ENCODE measurements at places on chromosomes 1 and 21.

DNA sequence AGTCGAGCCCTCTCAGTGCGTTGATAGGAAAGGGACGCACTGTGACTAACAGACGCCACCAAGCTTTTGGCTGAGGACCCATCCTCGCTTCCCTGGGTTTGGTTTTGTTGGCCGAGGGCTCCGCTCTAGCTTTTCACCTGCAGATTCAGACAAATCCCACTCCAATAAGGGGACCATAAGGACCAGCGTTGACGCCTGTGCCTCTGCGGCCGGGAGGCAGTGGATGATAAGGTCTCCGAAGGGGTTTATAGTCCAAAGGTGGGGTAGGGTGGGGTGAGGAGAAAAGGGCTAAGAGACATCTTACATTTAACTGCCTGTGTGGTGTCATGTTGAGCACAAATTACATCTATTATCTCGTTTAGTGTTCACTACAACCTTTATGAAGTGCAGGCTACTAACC lies 760 bp downstream of the PEX14 start:
- DNase-seq, result no peak

DNA sequence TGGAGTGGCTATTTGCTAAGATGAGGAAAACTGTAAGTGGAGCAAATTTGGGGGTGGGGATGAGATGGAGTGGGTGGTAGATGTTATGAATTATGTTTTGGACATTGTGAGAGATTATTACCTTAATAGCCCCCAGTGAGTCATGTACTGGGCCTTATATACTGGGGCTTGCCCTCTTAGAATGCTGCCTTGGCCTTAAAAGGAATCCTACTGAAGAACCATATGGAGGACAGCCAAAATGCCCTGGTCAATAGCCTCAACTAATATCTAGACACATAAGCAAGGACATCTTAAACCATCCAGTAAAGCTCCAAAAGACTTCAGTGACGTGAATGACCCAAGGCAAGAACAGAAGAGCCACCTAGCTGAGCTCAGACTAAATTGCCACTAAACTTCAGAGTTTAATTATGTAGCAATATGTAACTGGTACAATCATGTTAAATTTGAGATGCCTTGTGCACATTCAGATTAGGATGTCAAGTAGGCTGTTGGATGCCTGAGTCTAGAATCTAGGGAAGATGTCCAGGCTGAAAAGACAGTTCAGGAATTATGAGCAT lies 13.9 kb upstream of the IGSF3 start:
- no peak for DNase-seq

DNA sequence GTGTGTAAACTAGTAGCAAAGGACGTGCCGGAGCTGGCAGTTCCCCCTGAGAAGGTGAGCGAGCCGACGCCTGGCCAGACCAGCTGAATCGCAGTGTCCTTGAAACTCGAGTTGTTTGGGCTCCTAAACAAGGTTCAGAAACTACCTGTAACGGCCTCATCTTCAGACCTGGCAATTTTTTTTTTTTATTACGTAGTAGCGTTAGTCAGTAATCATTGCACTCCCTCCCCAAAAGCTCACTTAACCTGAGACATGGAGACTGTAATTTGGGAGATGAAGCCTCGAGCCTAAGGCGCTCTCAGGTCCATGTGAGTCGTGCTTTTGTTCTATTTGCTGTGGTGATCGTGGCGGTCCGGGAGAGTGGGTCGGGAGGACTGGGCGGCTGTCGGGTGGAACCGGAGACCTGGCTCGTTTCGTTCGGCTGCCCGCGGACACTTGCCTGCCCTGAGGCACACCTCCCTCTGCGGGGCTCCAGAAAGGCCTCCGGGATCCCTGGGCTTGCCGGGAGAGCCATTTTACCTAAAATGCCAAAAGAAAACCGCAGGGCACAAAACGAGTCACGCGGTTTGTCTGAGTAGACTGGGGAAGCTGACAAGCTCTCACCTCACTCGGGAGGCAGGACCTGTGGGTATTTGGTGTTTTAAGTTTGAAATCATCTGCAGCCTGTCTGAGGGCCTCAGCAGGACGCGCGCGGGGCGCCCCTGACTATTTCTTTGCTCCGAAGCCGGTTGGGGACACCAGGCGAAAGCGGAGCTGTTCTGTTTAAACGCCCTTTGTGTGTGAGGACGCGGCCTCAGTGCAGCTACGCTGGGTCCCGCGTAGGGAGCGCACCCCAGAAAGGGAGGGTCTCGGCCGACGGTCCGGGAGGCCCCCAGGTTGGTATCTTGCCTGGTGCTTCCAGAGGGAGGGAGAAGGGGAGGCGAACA lies 722 bp downstream of the LHX8 start:
- no peak for DNase-seq

DNA sequence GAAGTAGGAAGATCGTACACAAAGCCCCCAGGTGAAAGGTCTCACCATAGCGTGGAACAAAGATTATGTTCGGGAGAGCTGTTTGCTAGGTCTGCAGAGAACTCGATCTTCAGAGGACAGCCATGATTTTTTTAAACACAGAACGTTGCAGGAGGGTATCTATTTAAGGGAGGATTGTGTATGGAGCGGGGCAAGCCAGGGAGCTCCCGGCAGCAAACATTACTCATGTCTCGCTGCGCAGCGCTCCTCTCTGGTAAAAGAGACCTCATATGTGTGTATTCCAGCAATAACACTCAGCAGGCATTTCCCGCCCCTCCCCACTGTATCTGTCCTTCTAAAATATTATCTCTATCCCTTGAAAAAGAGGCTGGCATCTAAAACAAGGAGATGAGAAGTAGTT lies 2.7 kb downstream of the GLIS1 start:
- DNase-seq, result no peak

- no peak for DNase-seq
These were observed 39.7 kb downstream of the TTC13 start for GRCh38 chr1:230938924-230939368.

DNA sequence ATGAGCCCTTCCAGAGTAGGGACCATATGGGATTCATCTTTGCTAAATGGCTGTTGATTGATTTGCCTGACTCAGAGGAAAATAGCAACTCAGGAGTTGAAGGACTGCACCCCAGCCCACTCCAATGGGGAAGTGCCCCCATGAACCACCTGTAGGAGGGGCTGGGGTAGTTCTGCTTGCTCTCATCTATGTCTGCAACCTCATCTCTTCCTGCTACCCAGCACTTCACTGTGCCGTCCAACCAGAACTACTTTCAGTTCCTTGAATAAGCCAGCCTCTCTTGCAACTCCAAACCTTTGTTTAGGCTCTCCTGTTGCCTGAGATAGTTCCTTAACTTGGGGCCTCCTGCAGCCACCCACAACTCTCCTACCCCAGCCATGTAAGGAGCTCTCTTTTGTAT lies 26.6 kb downstream of the BEND5 start:
- no peak for DNase-seq

DNA sequence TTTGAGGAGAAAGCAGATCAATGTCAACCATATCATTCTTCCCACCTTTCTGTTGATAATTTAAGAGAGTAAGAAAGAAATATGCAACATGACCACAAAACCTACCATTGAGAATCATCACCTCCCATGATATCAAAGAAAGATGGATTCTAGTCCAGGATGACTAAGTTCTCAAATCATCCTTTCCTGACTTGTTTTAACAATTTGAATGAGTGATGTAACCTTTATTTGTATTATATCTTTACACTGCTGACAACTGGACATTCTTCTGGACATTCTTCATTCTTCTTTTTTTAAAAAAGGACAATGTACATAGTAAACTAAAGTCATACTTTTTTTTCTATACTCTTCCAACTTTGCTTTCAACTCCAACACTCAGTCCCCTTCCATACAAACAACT lies 9.5 kb downstream of the PSMB4 start:
- no peak for DNase-seq

DNA sequence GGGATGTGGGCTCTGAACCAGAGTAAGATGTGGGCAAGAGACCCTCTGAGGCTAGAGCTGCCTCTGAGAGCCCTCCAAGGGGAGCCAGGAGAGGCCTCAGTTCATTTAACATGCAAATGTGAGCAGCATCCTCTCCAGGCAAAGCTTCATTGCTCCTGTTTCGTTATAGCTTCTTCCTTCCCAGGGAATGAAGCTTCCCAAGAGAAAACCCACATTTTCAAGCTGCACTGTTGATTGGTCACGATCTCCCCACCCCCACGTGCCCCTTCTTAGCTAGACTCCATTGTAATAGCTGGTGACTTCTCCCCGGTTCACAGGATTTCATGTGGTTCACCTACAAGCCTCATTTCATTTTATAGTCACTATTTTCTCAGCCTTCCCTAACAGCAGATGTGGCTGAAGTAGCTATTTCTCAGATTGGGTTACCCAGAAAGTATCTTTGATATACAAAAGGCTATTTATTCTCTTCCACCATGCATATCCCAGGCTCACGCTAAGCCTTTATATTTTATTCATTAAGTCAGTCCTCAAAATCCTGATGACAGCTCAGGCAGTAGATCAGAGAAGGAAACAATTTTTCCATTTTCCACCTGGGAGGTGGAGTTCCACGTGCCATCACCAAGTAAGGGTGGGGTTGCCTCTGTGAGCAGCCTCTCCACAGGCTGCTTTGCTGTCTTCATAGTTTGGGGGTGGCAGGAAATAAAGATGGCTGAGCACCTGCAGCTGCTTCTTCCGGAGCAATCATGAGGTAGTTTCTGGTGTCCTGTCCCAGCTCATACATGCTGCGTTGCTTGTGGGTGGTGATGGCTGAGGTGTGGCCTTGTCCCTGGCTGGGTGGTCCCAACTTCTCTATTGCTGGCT lies 178.3 kb upstream of the RAB4A start:
- DNase-seq, result no peak

GRCh38 chr1:56627019-56627635 lies 18.0 kb upstream of the PRKAA2 start:
- DNase-seq, result no peak

DNA sequence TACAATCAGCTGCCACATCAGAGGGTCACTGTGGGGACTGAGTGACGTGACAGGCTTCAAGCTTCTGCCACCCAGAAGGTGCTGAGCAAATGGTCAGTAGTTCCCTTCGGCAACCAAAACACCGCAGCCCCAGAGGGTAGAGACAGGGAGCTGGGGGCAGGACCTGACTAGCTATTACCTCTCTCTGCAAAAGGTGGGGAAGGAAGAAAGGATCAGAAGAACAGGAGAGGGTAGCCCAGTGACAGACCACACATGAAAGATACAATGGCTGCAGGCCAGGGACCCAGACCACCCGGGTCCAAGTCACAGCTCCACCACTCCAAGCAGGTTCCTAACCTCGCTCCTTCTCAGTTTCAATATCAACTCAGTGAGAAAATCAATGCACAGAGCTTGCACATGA lies 377.1 kb downstream of the NPHP4 start:
- no peak for DNase-seq

DNA sequence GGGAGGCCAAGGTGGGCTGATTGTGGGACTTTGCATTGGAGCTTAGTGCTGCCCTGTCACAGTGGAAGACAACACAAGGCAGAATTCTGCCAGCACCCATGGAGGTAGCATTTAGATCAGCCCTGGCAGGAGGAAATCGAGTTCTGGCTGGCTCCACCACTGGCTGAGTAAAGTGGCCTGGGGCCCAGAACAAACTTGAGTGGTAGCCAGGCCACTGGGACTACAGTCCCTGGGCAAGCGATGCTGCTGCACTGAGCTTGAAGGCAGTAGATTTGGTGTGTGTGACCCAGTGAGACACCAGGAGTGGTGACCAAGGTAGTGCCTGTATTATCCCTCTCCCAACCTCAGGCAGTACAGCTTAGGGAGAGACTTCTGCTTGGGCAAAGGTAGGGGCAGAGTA lies 22.5 kb upstream of the UHMK1 start:
- DNase-seq, result no peak

- DNase-seq, result no peak
These were observed 434.6 kb upstream of the CHRM3 start for GRCh38 chr1:238951809-238952208.

- DNase-seq, result no peak
These were observed 27.6 kb upstream of the CNN3 start for GRCh38 chr1:94954263-94955220.

DNA sequence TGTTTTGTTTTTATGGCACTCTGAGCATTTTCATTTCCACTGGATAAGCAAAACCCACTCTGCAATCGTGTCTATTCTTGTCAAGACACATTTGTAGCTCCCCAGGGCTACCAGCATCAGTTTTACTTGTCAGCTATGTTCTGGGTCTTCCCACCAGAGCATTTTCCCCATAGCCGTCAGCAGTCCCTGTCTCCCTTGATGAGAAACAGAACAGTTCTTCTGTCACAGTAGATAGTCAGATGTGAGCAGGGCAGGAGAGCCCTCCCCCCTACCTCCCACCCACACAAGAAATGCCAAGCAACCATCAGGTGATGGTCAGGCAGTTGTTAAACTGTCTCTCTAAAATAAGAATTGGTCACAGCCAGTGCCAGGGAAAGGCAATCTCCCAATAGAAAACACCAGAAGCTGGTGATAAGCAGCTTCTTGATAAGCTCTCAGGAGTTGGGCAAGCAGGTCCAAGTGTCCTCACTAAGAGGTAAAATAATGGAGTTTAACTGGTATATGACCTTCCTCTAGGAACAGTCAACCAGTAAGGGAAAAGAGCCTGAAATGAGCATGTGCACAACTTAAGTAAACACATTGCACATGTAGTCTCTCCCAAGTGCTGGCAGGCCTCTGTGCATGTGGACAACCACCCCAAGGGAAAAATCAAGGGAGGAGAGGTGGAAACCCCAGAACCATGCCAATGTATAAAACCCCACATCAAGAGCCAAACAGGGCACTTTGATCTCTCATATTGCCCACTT lies 208.2 kb downstream of the S1PR1 start:
- no peak for DNase-seq

GRCh38 chr1:25568834-25569596 lies 25.6 kb downstream of the LDLRAP1 start:
- DNase-seq, result no peak

DNA sequence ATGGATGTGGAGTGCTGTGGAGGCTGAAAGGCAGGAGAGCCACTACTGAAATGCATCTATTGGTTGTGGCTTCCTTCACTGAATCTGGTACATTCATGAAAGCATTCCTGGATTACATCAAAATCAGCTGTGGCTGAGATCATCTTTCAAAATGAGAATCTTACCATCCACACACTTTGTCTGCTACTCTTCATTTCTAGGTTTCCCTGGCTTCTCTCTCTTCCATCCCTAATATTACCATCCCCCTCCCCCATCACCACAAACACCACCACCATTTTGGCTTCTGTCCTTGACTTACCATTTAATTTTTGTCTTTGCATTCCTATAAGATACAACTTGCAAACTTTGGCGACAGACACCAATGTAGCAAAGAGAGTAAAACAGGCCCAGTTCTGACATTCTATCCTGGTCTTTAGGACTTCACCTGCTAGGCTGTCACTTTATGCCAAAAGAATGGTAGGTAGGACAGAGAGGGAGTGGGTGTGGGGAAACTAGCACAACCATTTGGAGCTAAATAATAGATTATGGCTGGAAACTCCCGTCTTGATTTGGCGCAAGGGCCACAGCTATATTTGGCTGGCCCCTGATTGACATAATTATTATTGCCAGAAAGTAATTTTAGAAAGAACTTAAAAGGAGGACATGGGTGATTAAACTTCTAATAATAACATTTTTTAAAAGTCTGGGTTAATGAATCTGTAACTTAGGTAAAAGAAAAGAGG lies 15.1 kb upstream of the DUSP10 start:
- no peak for DNase-seq

DNA sequence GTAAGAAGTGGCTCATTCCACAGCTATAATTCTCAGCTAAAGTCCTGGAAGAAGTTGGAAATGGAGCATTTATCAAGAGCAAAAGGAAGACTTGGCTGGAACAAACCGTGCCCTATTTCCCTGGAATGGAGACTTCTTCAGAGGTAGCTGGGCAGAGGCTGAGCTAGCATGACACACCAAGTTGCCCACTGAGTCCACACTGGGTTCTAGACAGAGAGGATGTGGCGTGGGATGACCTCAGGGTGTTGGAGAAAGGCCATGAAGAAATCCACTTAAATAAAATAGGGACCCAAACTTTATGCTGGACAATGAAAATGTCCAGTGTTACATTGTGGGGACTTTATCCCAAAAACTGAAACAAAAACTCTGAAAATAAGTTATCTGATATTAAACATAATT lies 116.2 kb downstream of the KCNJ6 start:
- DNase-seq, result no peak
